ENCODE measurements at places on chromosomes 3 and 15.

- no peak for DNase-seq
Measured at GRCh38 chr3:77160931-77161497, 121.1 kb downstream of the ROBO2 start.

GRCh38 chr3:196519718-196520082, 4.6 kb upstream of the SMCO1 start:
- no peak for DNase-seq

DNA sequence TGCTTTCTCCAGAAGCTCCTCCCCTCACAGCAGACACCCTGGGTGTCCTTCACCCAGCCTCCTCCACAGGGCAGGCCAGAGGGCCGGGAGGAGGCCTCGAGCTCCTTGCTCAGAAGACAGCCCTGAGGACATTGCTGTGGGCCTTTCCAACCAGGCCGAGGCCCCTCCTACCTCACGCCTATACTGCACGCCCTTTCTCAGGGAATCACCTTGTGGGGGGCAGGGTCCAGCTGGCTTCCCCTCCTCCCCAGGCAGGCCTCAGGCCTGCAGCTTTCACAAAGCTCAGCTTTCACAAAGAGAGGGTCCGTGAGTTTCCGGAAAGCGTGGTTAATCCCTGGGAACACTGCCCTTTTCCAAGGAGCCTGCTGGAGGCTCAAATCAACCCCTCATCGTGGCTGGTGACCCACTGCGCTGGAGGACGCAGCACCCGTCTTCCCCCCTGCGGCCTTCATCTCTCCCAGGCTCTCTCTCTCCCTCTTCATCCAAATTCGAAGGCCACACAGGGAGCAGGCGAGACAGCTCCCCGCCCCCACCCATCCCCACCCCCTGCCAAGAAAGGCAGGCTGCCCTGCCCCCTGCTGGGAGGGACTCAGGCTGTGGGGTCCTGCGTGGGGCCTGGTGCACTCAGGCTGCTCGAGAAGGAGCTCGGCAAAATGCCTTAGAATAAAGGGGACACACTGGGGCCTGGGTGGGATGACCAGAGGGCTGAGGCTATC, 79.4 kb downstream of the OCA2 start:
- DNase-seq = no peak

- DNase-seq = no peak
Measured at GRCh38 chr3:116701070-116701469, 8.5 kb upstream of the TUSC7 start.

DNA sequence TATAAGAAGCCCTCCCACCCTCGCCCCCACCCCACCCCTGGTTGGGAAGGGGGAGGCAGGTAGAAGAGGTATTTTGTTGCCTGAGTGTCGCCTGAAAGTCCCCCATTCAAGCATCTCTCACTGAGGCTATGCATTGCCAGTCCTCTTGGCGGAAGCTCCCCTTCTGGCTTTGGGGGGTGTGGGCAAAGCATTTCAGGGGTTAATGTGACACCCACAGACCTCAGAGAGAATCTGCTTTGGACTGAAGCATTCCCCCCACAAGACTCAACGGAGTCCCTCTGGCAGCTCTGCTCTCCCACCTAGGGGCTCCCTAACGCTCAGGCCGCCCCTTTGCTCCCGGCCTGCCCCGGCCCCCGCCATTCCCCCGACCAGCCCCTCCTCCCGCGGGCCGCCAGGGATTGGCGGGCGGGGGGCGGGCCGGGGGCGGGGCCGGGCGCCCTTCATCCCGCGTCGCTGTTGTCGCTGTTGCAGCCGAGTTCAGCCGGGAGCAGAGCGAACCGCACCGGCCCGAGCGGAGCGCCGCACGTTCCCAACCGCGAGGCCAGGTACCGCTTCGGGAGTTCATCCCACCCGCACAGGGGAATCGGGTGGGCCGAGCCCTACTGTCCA, at the start of gene SLC38A3:
Gene SLC38A3 (plus strand): TSS at position 468 of the 609 bp plus-strand sequence. CDS start 8,929 bp downstream, outside the sequence.
- DNase-seq = peak; percentile 31

GRCh38 chr15:39388118-39388517, 192.8 kb upstream of the THBS1 start:
- DNase-seq = no peak

Data from Calu3 (cell line).